ENCODE measurements at places on chromosomes 2 and 18.

DNA sequence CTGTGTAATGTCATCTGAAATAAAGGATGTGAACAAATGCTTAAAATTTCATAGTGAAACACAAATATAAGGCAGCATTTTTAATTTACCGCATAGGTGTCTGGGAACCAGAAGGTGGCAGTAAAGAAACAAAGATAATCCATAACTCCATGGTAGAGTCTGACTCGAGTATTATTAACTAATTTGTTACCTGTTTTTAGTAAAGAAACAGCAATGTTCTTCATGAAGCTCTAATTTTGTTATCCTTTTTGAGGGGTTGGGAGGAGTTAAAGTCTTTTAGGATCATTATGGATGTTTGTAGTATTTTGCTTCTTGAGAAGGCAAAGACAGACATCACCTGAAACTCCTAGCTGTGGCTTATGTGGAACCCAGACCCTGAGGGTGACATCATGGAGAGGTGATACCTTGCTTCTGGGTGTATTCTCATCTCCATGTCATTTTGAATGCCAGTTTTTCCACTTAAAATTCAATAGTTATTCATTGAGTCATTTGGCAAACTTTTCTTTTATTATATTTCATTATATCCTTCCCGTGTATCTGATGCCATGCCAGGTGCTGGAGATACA, 286.2 kb upstream of the EPAS1 start:
- DNase-seq = peak; percentile 58

DNA sequence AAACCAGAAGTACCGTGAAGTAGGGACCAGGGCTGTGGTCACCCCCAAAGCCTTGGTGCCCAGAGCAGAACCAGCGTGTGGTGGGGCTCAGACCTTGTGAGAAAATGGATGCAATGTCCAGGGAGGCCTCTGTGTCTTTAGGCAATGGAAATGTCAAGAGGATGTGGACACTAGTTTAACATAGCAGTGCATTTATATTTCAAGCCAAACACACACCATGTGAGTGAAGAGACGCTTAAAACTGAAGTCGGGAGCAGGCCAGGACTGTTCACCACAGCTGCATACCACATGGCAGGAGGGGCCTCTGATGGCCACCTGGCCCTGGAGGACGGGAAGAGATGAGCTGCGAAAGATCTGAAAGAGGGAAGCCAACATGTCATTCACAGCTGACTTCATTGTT, 87.3 kb upstream of the LDLRAD4 start:
- no peak for DNase-seq

GRCh38 chr2:98936353-98937351, 627 bp upstream of the CRACDL start:
- DNase-seq = no peak

DNA sequence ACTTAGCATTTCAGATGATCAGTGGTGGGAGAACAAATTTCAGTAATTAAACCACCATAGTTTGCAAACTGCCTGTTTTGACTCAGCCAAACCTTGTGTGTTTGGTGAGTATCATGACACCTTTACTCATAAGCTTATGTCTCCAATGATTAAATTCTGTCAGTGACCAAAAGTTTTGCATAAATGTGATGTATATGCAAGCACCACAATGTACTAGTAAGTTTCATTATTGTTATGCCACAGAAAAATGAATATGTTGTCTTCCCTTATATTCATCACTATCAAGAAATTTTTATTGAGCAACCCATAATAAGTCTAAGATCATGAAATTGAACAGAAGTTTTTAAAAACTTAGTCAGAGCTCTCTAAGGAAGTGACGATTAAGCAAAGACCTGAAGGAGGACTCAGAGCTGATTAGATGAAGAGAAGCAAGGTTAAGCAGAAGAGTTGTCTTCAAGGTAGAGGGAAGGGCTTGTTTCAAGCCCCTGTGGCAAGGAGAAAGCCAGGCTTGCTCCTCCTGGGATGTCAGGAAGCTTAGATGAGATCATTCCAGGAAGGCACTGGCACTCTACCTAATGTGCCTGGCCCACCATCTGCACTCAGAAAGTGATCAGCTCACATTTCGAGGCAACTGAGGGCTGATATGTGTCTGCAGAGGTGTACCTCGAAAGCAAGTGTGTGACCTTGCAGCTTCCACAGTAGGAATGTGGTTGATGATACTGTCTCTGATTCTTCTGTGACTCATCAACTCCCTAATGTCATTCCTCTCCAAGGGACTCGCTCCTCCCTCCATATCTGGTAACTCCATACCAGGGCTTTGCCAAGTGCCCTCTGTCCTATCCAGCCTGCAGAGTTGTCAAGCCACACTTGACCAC, 54.7 kb downstream of the KCTD18 start:
- DNase-seq = peak; percentile 24

- DNase-seq = no peak
These were observed 170.0 kb downstream of the PIEZO2 start for GRCh38 chr18:10979411-10979810.

DNA sequence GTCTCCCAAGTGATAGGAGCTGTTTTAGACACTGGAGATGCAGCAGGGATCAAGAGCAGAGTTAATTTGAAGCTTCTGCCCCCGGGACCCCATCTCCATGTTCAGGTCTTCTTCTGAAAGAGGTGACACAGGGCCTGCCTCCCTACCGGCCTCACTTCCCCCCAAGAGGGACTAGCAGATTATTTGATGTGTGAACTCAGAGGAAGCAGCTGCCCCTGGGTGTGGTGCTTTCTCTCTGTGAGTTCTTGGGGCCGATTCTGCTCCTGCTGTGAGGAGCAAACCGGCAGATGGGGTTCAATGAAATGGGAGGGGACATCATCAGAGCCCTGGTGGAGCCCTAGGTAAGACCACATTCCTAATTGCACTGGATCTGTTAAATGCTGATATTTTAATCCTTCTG, 193.4 kb downstream of the FBXO15 start:
- DNase-seq = no peak
